Ovary (tissue), 10 donors: ENCODE measurements at places on chromosomes 5 and 9. TPM values are rescaled to one million over a fixed set of nuclear protein-coding genes. Genes with fewer than 3 reads are reported as not detected.

Gene PCDHGB2
- polyA plus RNA-seq, result 1.9 TPM

GRCh38 chr9:99948896-99949295 lies 42.4 kb downstream of the STX17 start:
- no peak for DNase-seq

GRCh38 chr9:81430727-81431126 lies 258.6 kb downstream of the TLE1 start:
- DNase-seq, result no peak

Gene IL13
- polyA plus RNA-seq, result not detected

GRCh38 chr5:72447751-72448150 lies 59.5 kb downstream of the ZNF366 start:
- DNase-seq, result no peak

DNA sequence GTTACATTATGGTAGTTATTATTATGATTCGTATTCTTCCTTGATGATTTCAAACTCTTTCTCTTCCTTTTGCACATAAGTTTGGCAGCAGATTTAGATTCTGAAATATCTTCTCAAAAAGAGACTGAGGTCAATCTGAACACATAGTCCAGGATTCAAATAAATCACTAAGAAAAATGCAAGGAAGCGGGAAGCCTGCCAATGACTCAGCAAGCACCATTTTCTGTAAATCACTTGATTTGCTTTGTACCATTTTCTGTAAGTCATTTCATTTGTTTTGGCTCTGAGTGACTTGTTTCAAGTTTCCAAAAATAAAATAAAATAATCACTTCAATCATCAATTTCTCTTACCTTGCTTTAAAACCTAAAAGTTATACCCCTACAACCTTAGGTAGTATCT lies 24.6 kb upstream of the GLIS3 start:
- no peak for DNase-seq

DNA sequence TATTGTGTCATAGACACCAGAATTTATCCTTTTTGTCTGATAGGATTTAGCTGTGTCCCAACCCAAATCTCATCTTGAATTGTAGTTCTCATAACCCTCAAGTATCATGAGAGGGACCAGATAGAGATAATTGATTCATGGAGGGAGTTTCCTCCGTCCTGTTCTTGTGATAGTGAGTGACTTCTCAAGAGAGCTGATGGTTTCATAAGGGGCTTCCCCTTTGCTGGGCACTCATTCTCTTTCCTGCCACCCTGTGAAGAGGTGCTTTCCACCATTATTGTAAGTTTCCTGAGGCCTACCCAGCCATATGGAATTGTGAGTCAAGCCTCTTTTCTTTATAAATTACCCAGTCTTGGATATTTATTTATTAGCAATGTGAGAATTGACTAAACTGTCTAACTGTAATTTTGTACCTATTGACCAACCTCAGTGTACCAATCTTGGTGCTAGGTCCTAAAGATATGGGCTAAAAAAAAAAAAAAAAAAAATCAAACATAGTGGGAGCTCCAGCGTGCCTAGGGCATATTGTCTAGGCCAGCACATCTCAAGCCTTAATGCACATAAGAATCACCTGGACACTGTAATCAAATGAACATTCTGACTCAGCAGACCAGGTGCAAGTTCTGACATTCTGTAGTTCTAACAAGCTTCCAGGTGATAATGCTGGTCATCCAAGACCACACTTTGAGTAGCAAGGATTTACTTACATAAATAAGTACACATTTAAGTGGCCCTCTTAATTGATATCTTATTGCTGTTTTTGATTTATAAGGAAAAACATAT lies 30.5 kb downstream of the ST8SIA4 start:
- no peak for DNase-seq

GRCh38 chr9:15211815-15212495 lies 95.1 kb downstream of the TTC39B start:
- no peak for DNase-seq

Gene DMRT3
- not detected for polyA plus RNA-seq

DNA sequence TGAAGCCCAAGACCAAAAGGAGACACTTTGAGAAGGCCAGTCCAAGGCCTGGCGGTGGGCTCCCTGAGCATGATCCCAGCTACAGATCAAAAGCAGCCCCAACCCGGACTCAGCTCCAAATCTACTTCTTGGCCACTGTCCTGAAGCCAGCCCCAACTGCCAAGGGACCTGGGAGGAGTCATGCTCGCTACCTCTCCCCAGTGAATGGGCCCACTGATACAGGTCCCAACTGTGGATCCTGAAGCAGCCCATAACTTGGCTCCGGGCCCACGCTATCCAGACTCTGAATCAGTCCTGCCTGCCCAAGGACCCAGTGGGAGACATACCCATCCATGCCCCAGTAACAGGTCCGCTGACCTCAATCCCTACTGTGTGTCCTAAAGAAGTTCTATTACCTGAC lies 1545.3 kb upstream of the C9orf72 start:
- DNase-seq, result no peak

Gene INSL4
- not detected for polyA plus RNA-seq
